ENCODE measurements at places on chromosomes 4 and X.

- DNase-seq = no peak
These were observed 48.3 kb downstream of the MTHFD2L start for GRCh38 chr4:74206088-74206825.

DNA sequence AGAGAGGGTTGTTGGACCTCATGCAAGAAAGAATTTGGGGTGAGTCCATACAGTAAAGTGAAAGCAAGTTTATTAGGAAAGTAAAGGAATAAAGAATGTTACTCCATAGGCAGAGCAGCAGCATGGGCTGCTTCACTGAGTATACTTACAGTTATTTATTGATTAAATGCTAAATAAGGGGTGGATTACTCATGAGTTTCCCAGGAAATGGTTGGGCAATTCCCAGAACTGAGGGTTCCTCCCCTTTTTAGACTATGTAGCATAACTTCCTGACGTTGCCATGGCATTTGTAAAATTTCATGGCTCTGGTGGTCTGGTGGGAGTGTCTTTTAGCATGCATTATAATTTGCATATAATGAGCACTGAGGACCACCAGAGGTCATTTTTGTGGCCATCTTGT lies 16.7 kb downstream of the PPP4R3C start:
- DNase-seq = no peak

- DNase-seq = no peak
These were observed 1571.8 kb downstream of the STIM2 start for GRCh38 chr4:28432348-28433025.

DNA sequence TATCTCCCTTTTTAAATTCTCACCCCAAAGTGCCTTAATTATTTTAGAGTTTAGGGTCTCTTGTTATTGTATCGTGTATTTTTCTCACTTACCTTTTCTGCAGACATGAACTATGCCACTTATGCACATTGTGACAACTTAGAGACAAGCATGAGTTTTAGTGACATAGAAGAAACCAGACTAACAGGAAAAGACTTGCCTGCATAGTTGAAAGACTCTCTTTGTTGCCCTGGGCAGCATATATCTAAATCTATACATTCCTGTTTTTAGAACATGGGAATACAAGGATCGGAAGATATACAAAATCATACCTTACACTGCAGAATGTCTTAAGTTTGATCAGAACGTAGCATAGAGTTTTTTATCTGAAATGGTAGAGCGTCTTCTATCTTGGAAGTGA lies 45.1 kb upstream of the ANKRD17 start:
- no peak for DNase-seq

- DNase-seq = no peak
These were observed 7.2 kb downstream of the PCDH7 start for GRCh38 chr4:30727409-30727808.

- no peak for DNase-seq
These were observed 37.7 kb downstream of the ERVMER34-1 start for GRCh38 chr4:52713456-52713937.

DNA sequence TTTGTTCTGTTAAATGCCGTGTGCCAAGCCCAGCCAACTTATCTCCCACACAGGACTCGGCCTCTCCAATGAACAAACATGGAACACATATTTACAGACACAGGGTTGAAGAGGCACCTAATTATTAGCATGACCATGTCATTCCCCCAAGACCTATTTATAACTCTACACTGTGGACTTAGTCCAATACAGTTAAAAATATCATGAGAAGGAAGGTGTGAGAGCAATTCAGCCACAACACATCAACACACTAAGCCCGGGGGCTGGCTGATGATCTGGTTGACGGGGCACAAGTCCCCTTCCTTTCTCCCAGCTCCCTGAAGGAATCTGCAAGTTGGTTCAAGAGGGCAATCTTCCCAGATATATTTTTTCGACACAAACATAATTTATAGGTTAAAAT lies 28.1 kb downstream of the MANBA start:
- no peak for DNase-seq

GRCh38 chrX:153387345-153387744 lies 13.8 kb downstream of the PNMA6E start:
- DNase-seq = no peak
